Immature natural killer cell (primary cell): ENCODE measurements at places on chromosomes 16 and 17. TPM values are rescaled to one million over a fixed set of nuclear protein-coding genes. Genes with fewer than 3 reads are reported as not detected.
A peak's percentile ranks its signal among the peaks of the same experiment; 100 is the strongest.

Gene NPIPB13
- polyA plus RNA-seq = 0.43 TPM

Gene PRR11
- 0.76 TPM for polyA plus RNA-seq

Gene TRAF7
- 5.2 TPM for polyA plus RNA-seq

Gene OR4D1
- polyA plus RNA-seq = 1.4 TPM

Gene GPT2
- polyA plus RNA-seq = 0.62 TPM

Gene ADCY9
- 1.5 TPM for polyA plus RNA-seq

- peak; percentile 32 for DNase-seq
These were observed 8.6 kb upstream of the ABCC3 start for GRCh38 chr17:50626037-50626574.

GRCh38 chr17:81534157-81535006 lies 6.2 kb downstream of the FSCN2 start:
- DNase-seq = no peak

DNA sequence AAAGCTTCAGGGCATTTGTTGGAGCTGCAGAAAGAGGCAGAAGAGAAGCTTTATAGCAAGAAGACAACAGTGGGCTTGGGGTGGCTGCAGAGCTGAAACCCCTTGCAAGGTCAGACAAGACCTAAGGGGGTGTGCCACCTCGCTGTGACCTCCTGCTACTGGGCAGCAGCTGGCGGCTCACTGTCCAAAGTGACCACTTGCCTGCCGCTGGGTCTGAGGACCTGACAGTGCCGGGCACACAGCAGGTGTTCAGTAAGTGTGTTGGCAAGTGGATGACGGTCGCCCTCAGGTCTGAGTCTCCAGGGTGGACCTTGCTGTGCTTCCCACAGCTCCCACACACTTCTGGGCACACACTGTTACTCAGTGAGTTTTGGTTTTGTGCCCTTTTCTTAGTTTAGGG lies 336.5 kb downstream of the C16orf95 start:
- no peak for DNase-seq

DNA sequence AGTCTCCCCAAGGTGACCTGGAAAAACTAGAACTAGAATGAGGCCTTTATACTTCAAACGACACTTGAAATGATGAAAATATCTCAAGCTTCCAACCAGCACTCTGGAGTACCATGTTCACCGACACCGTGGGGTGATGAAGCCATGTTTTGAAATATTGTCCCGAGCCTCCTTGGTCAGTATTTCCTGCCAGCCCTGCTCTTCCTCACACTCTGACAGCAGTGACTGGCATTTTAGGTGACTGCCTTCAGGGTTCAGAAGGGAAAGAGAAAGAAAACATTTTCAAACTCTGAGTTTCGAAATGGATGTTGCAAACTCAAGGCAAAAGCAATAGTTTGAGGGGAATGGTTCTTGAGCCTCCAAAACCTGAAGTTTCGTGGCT lies 39.3 kb upstream of the IRX6 start:
- DNase-seq = no peak

GRCh38 chr17:48335858-48336500 lies 94.0 kb downstream of the SKAP1 start:
- DNase-seq = peak; percentile 58

GRCh38 chr16:18931756-18932155 lies 5.5 kb upstream of the SMG1 start:
- DNase-seq = no peak

DNA sequence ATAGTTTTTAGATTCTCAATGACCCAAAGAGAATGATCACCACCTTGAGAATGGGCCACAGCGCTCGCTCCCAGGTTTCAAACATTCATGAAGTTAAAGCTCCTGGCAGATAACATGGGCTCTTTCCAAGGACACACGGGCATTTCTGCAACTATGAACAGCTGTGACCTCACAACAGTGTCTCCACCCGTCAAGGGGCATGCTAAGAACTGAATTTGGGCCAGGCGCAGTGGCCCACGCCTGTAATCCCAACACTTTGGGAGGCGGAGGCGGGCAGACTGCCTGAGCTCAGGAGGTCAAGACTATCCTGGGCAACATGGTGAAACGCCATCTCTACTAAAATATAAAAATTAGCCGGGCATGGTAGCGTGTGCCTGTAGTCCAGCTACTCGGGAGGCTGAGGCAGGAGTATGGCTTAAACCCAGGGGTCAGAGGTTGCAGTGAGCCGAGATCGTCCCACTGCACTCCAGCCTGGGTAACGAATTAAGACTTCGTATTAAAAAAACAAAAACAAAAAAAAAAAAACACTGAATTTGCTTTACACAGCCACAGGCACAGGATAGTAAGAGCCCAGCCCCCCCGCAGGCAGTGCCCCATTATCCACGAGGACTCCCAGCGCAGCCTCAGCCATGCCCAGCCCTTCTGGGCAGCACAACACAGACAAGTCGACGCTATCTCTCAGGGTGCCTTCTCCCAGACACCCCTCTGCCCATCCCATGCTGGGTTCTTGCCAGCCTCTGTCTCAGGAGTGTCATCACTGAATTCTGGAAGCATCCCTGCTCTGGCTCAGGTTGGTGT lies 7.2 kb downstream of the USP7 start:
- DNase-seq = no peak

DNA sequence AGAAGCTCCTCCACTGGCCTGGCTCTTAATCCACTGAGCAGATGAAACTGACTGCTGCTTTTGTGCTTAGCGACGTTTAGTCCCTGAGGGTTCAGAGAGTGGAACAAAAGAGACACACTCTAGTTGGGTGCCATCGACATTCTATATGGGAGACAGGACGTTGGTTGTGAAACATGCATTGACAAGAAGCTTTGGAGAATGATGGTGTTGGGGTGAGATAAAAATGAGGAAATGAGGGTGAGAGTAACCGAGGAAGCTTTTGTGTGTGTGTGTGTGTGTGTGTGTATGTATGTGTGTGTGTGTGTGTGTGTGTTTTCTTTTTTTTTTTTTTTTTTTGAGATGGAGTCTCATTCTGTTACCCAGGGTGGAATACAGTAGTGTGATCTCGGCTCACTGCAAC lies 89.5 kb downstream of the ABCC1 start:
- DNase-seq = no peak
